GM12891 (cell line): ENCODE measurements at places on chromosomes 16 and 17.

- DNase-seq = no peak
Measured at GRCh38 chr17:14211246-14211645, 25.4 kb downstream of the CDRT15 start.

GRCh38 chr17:48100591-48101011, 677 bp downstream of the CBX1 start:
- no peak for DNase-seq

- DNase-seq = no peak
Measured at GRCh38 chr16:79609861-79610260, 9.3 kb upstream of the MAF start.

- DNase-seq = no peak
Measured at GRCh38 chr17:76196675-76197074, 43.6 kb downstream of the RNF157 start.

DNA sequence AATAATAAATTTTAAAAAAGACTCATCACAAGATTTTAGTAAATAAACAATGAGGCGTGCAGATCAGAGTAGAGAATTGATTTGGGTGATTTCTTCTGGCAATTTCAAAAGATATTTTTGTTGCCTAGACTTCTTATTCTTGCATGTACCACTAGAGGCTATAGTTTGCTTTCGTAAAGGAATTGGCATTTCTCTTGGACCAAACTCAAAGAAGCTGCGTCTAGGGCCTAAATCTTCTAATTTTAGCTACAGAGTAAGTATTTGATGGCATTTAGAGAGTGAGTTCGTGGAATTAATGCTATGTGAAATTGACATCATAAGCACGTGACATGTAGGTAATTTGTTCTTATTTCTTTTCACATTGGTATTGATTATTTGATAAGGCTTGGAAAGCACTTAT, 24.4 kb upstream of the ABCC11 start:
- DNase-seq = no peak

GRCh38 chr16:87404764-87405625, 12.9 kb downstream of the MAP1LC3B start:
- no peak for DNase-seq

GRCh38 chr16:81755915-81756614, 23.0 kb upstream of the PLCG2 start:
- DNase-seq = no peak

- no peak for DNase-seq
Measured at GRCh38 chr17:73541111-73541510, 103.1 kb downstream of the SDK2 start.

- no peak for DNase-seq
Measured at GRCh38 chr17:83204230-83204725, 124.9 kb downstream of the METRNL start.

- no peak for DNase-seq
Measured at GRCh38 chr17:40352779-40353394, 11.7 kb downstream of the GJD3 start.

DNA sequence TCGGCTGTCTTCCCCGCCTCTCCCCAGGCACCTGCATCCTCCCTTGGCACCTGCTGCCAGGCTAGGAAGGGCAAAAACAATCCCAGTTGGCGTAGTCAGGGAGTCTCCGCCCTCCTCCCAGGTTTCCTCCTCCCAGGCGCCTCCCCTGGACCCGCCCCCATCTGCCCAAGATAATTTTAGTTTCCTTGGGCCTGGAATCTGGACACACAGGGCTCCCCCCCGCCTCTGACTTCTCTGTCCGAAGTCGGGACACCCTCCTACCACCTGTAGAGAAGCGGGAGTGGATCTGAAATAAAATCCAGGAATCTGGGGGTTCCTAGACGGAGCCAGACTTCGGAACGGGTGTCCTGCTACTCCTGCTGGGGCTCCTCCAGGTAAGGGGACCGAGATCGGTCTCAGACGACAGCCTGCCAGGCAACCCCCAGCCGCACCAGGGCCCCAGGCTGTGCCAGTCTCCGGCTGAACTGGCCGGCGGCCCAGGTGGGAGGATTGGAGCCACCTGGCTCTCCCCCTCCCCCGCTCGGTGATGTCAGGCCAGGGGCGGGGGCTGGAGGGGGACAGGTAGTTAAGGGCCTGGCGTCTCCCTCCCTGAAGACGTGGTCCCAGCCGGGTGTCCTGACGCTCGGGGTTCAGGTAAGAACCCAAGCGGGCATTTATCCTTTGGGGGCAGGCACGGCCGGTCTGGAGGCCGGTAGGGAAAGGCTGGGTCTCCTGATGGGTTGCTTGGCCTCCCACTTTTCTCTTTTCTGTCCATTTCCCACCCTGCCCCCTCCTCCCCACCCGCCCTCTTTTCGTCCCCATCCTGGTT, at the start of gene GRB7:
TSS of gene GRB7 (plus strand) at position 179 of the 808 bp plus-strand sequence. CDS start 4,364 bp downstream, outside the sequence.
- peak; percentile 55 for DNase-seq

GRCh38 chr17:19341641-19342610, 20.6 kb downstream of the B9D1 start:
- DNase-seq = no peak

DNA sequence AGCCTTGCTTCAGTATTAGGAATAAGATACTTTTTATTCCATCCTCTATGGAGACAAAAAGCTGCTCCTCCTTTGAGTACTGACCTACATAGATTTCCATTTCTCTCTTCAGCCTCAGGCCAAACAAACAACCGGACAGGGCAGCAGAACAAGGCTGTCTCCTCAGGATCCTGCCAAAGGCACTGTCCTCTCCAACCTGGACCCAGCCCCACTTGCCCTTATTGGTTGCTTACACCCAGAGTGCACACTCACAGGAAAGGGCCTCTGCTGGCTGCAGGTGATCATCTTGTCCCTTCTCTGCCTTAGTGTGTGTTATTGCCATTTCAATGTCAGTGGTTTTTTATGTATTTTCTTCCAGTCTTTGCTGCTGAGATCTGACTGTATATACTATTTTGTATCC, 26.6 kb downstream of the LIG3 start:
- DNase-seq = no peak

GRCh38 chr17:37373530-37374159, 2.1 kb upstream of the C17orf78 start:
- no peak for DNase-seq

- peak; percentile 60 for DNase-seq
Measured at GRCh38 chr16:53131363-53132071, 76.7 kb downstream of the CHD9 start.

- DNase-seq = no peak
Measured at GRCh38 chr16:65834688-65835087, 531.8 kb upstream of the CDH5 start.

- DNase-seq = no peak
Measured at GRCh38 chr17:80753685-80754345, 209.2 kb downstream of the RPTOR start.

- no peak for DNase-seq
Measured at GRCh38 chr16:65769776-65770438, 596.6 kb upstream of the CDH5 start.

DNA sequence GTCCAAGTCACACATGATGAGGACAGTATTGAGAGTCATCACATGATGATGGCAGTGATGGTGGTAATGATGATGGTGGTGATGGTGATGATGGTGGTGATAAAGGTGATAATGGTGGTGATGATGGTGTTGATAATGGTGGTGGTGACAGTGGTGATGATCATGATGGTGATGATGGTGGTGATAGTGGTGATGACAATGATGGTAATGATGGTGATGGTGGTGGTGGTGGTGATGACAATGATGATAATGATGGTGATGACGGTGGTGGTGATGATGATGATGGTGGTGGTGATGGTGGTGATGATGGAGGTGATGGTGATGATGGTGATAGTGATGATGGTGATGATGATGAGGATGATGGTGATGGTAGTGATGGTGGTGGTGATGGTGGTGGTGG, 190.2 kb upstream of the ZNF469 start:
- no peak for DNase-seq

GRCh38 chr16:56120447-56121155, 70.7 kb upstream of the GNAO1 start:
- no peak for DNase-seq

DNA sequence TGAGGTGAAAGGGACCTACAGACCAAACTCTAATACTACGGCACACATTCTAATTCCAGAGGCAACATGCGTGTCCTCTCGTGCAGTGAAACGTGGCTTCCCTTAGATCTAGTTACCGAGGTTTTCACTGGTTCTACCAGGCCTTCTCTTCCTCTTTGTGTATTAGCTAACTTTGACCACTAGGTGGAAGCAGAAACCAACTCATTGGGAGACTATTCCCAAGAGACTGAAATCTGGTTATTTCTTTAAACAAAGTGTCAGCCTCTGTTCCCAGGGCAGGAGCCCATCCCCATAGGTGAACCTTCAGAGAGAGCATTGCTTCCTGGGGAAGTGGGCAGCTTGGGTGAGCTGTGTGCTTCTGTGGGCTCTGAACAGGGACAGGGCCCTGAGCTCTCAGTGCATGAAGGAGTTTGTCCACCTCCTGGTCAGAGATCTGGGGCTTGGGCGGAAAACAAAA, 19.7 kb upstream of the RCVRN start:
- DNase-seq = peak; percentile 50

DNA sequence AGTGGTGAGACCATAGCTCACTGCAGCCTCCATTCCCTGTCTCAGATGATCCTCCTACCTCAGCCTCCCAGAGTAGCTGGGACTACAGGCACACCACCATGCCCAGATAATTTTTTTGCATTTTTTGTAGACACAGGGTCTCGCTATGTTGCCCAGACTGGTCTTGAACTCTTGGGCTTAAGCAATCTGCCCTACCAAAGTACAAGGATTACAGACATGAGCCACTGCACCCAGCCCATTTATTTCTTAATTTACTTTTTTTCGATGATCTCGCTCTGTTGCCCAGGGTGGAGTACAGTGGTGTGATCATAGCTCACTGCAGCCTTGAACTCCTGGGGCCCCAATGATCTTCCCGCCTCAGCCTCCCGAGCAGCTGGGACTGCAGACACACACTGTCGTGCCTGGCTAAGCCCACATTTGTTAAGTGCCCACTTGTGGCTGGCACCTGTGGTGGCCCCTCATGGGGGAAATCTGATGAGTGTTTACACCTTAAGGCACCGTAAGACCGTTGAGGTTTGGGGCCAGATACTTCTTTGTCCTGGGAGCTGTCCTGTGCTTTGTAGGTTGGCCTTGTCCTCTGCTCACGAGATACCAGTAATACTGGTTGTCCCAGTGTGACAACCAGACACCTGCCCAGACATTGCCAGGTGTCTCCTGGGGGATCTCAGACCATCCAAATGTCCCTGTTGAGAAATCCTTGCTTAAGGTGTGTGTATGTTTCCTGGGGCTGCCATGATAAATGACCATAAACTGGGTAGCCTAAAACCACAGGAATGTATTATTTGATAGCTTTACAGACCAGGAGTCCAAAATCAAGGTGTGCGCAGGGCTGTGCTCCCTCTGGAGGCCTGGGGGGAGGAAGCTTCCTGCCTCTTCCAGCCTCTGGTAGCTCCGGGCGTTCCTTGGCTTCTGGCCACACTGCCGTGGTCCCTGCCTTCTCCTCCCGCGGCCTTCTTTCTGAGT, 141.4 kb upstream of the GSE1 start:
- DNase-seq = no peak

DNA sequence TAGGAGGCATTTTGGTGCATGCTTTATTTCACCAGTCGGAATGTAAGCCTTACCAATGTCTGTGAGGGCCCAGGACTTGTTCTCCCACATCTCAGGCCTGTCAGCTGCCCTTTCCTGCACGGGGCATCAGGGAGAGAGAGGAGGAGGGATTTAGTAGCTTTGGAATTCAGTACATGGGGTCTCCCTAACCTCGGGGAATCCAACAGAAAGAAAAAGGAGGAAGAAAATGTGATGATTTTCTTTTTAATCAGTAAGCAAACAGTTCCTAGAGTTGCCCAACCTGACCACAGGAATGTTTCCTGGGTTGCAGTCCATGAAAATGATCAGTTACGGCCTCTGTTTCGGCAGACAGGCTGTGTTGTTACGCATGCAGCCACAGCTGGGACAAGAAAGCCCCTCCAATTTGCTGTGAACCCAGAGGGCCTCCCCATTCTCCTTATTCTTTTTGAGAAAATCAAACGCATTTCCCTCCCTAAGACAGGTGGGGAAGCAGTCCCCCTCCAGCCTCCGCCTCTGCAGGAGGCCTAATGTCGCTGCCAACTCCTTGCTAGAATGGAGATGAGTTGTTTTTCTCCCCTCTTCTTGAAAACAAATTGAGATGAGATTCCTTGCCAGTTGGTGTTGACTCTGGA, 53.1 kb upstream of the TANGO6 start:
- no peak for DNase-seq

- no peak for DNase-seq
Measured at GRCh38 chr17:68185820-68186219, 62.0 kb upstream of the AMZ2 start.

- DNase-seq = no peak
Measured at GRCh38 chr17:691423-691822, 23.2 kb downstream of the VPS53 start.

DNA sequence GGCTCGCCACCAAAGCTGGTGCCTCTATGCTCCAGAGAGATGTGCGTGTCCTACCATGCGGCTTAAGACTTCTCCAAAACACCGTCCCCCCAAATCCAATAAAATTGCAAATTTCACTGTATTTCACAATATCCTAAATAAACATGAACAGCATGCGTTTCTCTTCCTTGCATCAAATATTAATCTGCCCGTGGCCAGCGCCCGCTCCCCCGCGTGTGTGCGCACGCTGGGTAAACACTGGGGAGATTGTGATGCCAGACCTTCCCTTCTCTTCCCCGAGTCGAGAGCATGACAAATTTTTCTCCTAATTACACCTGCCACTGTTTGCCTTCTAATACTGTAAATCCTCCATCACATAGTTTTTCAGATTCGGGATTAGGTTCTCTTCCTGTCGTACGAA, 148.1 kb downstream of the MRM1 start:
- no peak for DNase-seq

DNA sequence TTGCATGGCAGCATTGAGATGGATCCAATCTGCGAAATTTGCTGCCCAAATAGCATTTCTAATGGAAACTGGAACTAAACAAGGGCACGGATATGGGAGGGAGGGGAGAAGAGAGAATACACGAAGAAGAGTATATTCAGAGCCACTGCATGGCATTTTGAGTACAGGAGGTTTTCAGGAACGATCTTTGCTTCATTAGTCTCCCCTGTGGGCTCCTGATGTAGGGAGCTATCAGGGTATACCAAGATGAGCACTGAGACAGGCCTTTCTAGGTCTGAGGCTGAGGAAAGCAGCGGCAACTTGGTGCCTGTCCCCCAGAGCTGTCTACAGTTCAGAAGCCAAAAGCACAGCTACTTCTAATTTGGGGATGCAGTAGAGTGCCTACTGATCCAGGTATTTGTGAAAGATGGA, 257.7 kb upstream of the PMFBP1 start:
- DNase-seq = no peak
